Astrocyte of the spinal cord (primary cell): ENCODE measurements at places on chromosomes 2 and 18.

- no peak for DNase-seq
These were observed 2.1 kb downstream of the PPP3R1 start for GRCh38 chr2:68250196-68250595.

DNA sequence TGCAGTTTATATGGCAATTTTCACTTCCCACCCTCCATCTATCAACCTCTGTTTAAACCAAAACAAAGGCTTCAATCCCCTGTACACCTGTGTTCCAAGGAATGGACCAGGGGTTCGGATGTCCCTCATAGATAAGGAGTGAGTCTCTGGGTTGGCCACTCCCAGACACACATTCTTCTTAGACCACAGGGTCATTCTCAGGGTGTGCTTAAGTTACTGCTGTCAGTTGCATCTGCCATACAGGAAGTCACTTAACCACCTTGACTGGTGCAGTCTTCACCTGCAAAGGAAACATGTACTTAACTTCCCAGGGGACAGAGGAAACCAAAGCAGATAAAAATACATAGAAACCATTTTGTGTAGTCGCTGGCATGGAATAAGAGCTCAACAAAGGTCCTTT, 151.0 kb upstream of the NDUFV2 start:
- no peak for DNase-seq

GRCh38 chr18:66533693-66534092, 70.2 kb downstream of the CDH19 start:
- no peak for DNase-seq

DNA sequence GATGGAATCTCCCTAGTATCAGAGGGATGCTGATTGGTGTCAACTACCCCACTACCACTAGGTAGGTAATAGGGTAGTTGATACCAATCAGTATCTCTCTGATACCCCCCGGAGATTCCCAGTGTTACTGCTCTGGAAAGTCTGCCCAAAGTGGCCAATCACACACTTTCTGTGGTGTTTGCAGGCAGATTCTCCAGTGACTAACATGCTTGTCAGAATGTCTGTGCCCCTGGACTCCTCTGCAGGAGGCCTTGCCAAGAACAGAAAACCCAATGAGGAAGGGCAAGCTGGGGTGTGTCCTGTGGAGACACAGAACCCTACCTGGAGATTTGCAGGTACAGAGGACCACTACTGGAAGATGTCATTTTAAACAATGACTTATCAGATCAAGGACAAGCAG, 135.1 kb downstream of the RIT2 start:
- DNase-seq = no peak

GRCh38 chr18:59899298-59900221, at the start of gene PMAIP1:
Gene PMAIP1, plus strand, starts transcription at chr18:59899996. Its CDS starts 182 bp downstream, at chr18:59900178.
- DNase-seq = peak; percentile 97

GRCh38 chr18:5197461-5197860, 404 bp upstream of the AKAIN1 start:
- DNase-seq = no peak

DNA sequence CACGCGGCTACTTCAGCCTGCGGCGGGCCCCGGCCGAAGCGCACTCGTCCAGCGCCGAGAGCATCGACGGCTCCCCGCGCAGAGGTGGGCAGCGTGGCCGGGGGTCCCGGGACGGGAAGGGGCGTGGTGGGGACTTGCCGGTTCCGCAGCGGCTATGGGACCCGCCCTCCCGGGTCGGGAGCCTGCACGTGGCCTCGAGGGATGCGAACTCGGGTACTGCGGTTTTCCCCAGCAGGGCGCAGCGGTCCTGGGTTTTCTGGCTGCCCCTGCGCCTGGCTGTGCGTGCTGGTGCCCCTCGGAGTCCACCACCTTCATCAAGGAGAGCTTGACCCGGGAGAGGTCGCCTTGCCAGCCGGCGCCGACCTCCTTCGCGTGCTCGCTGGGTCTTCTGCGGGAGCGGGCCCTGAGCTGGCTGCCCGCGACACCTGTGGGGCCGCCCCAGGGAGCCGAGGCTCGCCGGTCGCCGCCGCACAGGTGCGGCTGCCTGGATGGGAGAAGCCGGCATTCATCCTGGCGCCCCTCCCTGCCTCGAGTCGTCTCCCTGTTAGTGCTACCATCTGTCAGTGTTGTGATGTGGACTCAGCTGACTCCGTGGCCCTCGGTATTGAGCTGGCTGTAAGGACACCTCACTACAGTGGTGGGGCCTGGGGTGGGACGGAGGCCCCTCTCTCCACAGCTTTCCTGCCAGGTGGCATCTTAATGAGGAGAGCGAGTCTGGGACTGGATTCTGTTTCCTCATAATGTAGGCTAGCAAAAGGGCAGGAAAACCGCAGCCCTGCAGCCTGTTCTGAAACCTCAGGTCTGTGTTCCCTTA, 177.3 kb downstream of the AGAP1 start:
- DNase-seq = no peak

DNA sequence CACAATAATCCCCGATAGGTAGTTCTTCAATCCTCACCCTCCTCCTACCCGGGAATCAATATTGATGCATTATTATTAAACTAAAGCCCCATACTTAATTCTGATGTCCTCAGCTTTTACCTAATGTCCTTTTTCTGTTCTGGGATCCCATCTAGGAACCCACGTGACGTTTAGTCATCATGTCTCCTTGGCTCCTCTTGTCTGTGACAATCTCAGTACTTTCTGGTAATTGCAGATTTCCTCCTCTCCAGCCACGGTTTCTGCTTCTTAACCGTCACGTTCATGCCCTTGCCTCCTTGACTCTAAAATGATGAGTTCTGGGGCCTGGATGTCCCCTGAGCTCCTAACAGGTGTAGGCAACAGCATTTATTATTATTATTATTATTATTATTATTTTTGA, 2.9 kb upstream of the DGKD start:
- peak; percentile 23 for DNase-seq

GRCh38 chr2:30686669-30687068, 120.6 kb downstream of the CAPN13 start:
- no peak for DNase-seq

GRCh38 chr2:204317640-204318039, 227.6 kb upstream of the PARD3B start:
- no peak for DNase-seq

- no peak for DNase-seq
These were observed 36.6 kb downstream of the DIPK1C start for GRCh38 chr18:74420481-74420880.

DNA sequence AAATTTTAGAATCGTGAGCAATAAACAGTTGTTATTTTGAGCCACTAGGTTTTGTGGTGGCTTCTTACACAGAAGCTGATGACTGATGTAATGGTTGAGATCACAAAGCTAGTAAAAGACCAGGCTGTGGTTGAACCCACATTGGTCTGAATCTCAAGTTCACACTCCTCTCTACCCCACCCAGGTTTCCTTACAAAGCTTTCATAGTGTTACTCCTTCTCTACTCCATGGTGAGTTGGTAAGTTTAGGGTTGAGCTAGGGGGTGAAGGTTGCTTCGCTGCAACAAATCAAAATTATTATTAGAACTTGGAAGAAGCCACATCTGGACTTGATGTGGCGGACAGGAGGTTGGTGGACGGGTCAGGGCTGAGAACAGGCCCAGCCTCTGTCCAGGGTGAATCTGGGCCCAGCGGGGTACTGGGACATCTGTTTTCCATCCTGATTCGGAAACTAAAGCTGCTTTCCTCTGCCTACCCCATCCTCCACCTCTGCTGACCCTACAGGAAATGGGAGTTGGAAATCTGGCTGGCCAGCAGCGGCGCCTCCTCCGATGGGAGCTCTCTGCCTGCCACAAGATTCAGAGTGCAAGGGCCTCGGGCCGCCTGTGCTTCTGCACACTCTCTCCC, 86.3 kb downstream of the ZFP36L2 start:
- peak; percentile 63 for DNase-seq

GRCh38 chr2:64359171-64359891, 94.6 kb upstream of the LGALSL start:
- peak; percentile 76 for DNase-seq

GRCh38 chr2:28108143-28108542, 217.6 kb downstream of the BABAM2 start:
- no peak for DNase-seq

DNA sequence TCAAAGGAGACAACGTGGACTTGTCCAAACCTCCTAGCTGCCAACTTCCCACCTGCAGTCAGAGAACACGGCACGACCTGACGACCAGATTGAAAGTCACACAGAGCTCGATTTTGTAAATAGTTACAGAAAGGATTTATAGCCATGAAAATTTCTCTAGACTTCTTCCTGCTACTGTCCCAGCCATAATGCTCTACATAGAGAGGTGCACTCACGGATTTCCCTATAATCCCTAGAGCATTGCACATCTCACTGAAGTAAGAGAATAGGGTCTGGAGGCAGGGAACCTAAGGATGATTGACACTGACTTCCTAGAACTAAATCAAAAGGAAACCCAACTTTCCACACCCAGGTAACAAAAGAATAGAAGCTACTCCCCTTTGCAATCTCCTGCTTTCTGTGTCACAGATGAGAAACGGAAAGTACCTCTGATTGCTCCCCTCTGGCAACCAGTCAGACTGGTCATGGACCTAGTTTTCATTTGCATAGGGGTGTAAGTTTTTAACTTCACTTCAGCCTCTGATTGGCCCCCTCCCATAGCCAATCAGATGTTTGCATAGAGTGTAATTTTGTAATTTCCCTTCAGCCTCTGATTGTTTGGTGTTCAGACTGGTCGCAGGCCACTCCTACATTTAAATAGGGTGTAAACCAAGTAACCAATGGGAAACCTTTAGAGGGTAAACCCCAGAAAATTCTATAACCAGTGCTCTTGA, 58.6 kb upstream of the FBXO11 start:
- DNase-seq = no peak

- DNase-seq = peak; percentile 82
These were observed 5.1 kb upstream of the DCC start for GRCh38 chr18:52334896-52335295.

DNA sequence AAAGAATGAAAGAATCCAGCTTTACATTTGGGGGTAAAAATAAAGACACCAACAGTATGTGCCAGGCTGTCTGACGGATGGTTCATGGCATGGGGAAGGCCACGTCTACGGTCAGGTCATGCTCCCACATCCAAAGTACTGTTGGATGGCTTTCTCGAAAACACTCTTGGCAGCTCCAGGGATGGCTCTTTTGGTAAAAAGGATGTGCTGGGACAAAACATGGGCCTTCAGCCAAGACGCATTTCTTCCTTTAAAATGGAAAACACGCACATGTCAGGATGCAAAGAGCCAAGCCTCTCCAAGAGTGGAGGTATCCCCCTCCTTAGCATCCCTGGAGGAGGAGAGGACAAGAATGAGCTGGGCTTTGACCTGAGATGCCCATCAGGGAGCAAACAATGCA, 376.5 kb upstream of the KLHL29 start:
- no peak for DNase-seq

GRCh38 chr2:140797718-140798117, 1333.1 kb downstream of the LRP1B start:
- no peak for DNase-seq

DNA sequence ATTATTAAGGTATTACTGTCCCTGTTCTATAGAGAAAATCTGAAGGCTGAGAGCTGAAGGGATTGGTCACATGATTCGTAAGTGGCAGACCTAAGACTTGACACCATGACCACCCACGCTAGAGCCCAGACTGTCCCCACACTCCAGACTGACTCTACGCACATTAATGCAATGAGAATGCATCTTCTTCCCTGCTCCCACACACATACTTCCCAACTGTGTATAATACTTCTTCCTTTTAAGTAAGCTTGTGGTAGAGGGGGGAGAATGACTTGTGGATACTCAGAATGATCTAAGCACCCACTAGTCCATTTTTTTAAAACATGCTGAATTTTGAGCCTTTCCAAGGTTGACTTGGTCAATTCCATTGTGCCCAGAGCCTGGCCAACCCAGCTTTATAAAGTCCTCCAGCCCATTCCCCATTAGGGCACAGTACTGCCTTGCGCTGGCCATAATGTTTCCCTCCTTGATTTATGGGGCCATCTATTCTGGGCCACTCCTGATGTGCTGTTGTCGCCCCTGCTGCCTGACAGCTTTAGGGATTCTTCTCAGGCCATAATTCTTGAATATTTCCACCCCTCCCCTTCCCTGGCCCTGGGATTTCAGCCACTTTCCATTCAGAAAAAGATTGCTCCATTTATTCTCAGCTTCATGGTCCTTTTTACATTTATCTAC, 28.7 kb downstream of the ALK start:
- DNase-seq = no peak

GRCh38 chr2:127389778-127390435, 2.1 kb upstream of the MAP3K2 start:
- no peak for DNase-seq

DNA sequence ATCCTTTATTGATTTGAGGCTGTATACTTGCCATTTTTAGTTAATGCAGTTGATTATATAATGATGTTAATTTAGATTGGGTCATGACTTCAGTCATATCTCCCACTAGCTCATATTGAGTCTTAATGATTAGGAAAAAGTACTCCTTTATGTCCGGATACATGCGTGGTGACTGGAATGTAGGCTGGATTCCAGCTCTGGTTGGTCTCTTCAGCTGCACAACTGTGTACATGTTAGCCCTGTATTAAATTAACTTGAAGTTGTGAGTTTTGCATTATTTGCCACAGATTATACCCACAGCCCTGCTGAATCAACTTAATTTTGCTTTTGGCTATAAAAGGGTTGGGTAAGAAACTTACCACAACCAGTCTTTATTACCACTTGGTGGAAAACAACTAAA, 22.5 kb downstream of the MOB4 start:
- DNase-seq = no peak

- peak; percentile 57 for DNase-seq
These were observed 10.3 kb upstream of the ATOH8 start for GRCh38 chr2:85743304-85743978.

DNA sequence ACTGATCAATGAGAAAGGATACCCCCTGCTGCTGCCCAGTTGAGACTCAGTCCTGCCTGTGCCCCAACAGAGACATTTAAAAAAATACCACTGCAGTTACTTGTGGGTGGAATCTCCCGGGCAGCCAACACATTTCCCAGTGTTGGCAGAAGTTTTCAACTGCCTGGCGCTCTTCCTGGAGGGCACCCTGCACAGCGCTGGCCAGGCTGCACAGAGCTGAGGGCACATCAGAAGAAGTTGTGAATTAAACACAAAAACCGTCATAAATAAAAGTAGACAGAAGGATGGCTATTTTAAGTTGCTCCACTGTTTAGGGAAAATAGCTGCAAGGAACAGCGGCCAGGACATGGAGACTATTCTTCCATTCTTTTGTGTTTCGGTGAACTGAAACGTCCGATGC, 110.2 kb upstream of the THOC1 start:
- DNase-seq = no peak

- peak; percentile 67 for DNase-seq
These were observed 3.1 kb upstream of the MATN3 start for GRCh38 chr2:20015482-20016083.

DNA sequence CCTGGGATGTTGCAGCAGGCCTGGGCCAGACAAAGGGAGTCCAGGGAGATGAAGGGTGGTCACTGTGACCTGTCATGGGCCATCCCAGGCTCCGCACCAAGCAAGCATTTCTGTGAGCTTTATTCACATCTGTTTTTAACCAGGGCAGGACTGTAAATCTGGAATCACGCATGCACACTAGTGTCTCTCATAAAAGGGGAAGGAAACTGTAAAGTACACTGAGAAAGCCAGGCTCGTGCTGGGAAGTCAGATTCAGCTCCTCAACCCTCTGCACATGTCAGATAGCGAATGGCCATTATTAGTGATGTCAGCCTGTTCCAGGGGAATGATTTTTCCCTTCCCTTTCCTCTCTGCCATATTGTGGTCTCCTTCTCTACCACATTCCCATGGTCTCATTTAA, 818.6 kb upstream of the RAB6C start:
- no peak for DNase-seq
